Vagina (tissue), 2 donors: ENCODE measurements at places on chromosomes 4 and X. TPM values are rescaled to one million over a fixed set of nuclear protein-coding genes. Genes with fewer than 3 reads are reported as not detected.

The TRIM61 gene
- not detected for total RNA-seq

The RAB33A gene
- 0.98 TPM for total RNA-seq

The PABPC1L2A gene
- not detected for total RNA-seq

DNA sequence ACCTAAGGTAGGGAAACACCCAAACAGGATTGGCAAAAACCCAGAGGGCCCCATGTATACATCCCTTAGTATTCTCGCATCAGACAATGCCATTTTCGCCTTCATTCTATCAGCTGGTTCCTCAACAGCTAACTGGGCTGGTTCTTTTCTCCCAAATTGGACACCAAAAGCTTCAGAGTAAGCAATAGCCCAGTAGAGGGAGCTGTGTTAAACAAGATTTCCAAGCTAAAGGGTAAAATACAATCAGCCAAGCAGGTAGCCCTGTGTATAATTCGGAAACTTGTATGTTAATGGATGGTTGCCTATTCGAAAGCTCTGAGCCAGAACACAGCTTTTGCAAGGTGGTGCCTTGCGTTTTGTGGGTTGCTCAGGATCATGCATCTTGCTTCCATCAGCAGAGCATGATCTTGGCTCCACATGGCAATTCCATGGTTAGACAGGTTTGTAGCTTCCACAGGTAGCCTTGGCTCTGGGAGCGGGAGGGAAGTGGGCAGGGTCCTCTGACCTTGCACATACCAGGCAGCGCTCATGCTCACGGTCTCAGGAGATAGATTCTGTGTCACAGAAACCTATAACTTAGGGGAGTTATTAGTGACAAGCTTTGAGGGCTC, 115.2 kb upstream of the LNX1 start:
- no peaks in the 10 kb centered on the region for H3K36me3 ChIP-seq
- no peaks in the 10 kb centered on the region for H3K27me3 ChIP-seq
- H3K27ac ChIP-seq: no peak overlapping the region
- DNase-seq: no peak
- no peak overlapping the region for H3K4me3 ChIP-seq

DNA sequence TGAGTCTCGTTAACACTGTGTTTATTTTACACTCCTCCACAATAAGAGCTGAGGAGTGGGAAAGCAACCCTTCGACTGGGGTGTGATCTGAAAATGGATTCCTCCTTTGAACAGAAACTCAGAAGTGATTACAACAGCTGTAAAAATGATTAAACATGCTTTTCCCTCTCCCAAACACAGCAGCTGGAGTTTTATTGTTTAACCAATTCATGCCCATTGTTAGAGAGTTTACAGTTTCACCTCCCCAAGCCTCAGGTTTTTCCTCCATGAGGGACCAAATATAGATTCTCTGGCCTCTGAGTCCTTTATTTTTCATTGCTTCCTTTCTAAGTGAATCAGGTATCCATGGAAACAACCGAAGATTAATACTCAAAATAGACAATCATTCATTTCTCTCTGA, 263.0 kb upstream of the TAPT1 start:
- no peak for DNase-seq
- no peak overlapping the region for H3K27ac ChIP-seq
- no peaks in the 10 kb centered on the region for H3K36me3 ChIP-seq
- no peaks in the 10 kb centered on the region for H3K27me3 ChIP-seq

DNA sequence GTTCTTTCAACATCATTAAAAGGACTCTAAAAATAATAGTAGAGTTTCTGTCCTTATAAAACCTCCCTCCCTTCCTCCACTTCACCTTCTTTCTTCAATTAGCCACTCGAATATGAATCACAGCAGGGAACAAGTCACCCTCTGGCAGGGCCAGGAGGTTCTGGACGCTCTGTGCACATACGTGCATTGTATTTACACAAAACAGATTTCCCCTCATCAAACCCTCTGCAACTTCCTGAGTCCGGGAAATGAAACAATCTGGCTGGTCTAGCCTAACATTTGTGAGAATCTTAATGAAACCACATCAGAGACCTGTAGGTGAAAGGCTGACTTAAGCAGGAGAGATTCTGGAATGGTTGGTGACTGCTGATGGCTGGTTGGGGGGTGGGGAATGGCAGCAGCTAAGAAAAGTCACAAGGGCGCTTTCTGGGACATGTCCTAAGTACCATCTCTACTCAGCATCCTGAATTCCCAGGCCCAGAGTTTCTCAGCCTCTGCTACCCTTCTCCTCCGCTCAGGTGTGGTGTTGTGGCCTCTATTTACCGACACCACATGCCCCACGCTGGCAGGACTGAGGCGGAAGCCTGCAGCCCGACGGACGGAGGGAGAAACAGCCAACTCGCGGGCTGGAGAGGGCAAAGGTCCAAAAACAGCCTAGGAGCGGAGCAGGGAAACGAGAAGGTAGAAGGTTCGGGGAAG, 1.0 kb downstream of the ZDHHC9 start:
- H3K27ac ChIP-seq: peak overlapping the region; percentile 79
- H3K4me3 ChIP-seq: peak overlapping the region; percentile 65
- H3K4me1 ChIP-seq: peaks cover 8% of the 10 kb centered on the region
- DNase-seq: no peak
- H3K36me3 ChIP-seq: no peaks in the 10 kb centered on the region

- no peak for DNase-seq
- no peaks in the 10 kb centered on the region for H3K4me1 ChIP-seq
- no peak overlapping the region for H3K4me3 ChIP-seq
- H3K36me3 ChIP-seq: no peaks in the 10 kb centered on the region
Measured at GRCh38 chr4:20283039-20283438, 31.3 kb downstream of the SLIT2 start.

DNA sequence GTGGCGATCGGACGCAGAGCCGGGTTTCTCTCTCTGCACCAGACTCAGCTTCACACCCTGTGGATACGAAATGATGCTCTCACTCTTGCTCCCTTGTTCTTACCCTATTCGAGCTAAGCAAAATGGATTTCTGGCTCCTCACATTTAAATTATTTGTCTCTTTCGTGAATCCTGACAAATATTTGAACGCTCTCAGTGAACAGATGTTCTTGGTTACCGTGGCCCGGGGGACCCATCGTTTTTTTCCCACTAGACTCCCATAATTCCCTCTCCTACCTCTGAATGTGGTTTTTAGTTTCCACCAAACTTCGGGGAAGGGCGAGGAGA, 630 bp downstream of the SMARCA5 start:
- H3K27ac ChIP-seq: peak overlapping the region; percentile 98
- DNase-seq: no peak
- H3K27me3 ChIP-seq: no peaks in the 10 kb centered on the region
- peak overlapping the region; percentile 95 for H3K4me3 ChIP-seq
- H3K4me1 ChIP-seq: peaks cover 45% of the 10 kb centered on the region

DNA sequence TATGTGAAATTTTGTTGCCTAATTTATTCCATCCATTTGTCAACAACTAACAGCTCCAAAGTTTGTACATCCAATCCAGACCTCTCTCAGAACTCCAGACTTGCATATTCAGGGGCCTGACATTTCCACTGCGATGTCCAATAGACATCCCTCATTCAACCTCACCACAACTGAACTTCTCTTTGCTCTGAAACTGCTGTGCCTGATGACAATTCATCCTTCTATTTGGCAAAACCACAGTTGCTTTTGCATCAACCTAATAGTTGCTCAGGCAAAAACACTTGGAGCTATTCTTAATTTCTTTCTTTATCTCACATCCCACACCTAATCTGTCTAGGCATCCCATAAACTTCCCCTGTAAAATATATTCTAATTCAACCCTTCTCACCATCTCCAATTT, 56.5 kb downstream of the ANTXR2 start:
- no peak overlapping the region for H3K4me3 ChIP-seq
- no peaks in the 10 kb centered on the region for H3K27me3 ChIP-seq
- H3K27ac ChIP-seq: peak overlapping the region; percentile 53
- peaks cover 6% of the 10 kb centered on the region for H3K36me3 ChIP-seq
